ENCODE measurements at places on chromosomes 1 and 21. TPM values are rescaled to one million over a fixed set of nuclear protein-coding genes. Genes with fewer than 3 reads are reported as not detected.

DNA sequence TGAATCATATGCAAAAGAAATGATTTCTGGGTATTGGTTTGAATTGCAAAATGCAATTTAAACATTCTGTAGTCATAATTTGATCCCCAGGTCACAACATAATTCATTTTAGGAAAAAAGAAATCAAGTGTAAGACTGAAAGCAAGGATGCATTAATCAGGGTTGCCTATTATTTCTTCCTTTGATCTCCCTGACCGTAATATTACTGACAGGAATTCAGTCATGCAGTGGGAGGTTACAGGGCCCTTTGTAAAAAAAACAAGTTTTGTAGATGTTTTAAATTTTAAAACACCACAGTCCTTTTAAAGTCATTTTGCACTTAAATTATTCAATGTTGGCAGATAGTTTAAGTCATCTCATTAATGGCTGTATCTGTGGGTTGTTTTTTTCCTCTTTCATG, 263.0 kb upstream of the NCAM2 start:
- no peak for DNase-seq

UTS2 gene
- not detected for total RNA-seq

DNA sequence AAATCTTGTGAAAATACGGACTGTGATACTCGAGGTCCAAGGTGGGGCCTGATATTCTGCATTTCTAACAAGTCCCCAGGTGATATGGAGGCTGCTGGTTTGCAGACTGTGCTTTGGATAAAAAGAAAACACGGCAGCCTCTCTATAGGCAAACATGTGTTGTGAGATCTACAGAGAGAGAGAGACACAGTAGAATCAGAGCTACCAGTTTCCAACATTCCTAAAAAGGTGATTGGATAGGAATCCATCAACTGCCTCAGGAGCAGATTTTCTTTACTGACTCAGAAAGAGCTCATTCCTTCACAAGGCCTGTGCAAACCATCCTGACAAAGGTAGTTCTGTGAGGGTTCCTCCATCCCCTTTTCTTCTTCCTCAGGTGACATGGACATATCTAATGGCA, 651.6 kb upstream of the CAMK1G start:
- DNase-seq: no peak

GRCh38 chr1:114081437-114082303, 72.0 kb downstream of the SYT6 start:
- DNase-seq: peak; percentile 26

RNU1-2 gene
- total RNA-seq: 5,988 TPM

DNA sequence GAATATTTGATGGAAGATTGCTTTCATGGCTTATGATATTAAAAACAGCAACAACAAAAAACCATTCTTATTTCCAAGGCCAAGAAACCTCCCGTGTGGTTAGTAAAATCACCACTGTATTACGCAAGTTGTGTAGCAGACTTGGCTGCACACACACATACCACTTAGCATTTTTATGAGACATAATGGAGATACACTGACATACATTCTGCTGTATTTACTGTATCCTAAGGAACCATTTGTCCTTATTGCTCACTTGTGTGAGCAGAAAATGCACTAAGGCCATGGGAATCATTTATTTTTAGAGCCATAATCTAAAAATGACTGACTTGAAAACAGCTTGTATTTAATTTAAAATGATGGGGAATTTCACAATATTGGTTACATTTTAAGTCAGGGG, 584 bp upstream of the C1orf141 start:
- DNase-seq: no peak

DNA sequence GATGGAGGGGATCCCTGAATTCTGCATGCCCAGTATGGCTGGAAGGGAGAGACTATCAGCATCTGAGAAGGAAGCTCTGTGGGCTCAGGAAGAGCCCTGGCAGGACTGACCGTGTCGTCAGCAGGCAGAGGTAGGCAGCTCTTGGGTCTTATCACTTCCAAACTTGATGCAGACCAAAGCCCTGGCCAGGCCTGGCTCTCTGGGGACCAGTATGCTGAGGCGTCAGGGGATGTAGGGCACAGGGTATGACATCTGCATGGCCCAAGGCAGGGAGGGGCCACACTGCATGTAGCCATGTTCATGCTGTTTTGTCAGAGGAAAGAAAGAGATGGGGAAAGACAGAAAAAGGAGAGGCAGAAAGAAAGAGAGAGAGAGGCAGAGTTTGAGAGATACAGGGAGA, 6.3 kb downstream of the FGR start:
- no peak for DNase-seq

RGS1 gene
- 3.5 TPM for total RNA-seq

DNA sequence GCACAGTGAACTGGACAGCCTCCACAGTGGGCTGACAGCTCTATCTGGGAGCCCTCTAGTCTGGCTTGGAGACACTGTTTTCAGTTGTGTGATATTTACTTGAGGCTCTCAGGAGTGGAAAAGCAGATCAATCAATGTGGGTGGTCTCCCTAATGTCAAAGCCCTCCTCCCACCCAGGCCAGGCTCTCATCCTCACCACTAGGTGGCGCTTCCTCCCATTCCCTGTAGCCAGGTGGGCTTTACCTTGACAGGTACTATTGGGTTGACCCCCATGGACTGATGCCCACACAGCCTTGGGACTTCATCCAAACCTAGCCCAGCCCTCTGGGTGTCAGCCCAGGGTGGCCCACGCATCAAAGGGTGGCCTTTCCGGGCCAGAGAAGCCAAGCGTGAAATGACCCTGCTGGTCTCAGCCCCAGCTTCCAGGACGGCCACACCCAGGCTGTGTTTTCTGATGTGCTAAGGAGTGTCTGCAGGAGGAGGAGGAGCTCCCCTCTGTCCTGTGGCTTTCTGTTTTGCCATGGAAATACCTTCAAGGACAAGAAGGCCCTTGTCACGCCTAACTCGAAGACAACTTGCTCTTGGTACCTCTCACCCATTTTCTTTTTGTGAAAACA, 54.0 kb downstream of the CLIC6 start:
- no peak for DNase-seq

DNA sequence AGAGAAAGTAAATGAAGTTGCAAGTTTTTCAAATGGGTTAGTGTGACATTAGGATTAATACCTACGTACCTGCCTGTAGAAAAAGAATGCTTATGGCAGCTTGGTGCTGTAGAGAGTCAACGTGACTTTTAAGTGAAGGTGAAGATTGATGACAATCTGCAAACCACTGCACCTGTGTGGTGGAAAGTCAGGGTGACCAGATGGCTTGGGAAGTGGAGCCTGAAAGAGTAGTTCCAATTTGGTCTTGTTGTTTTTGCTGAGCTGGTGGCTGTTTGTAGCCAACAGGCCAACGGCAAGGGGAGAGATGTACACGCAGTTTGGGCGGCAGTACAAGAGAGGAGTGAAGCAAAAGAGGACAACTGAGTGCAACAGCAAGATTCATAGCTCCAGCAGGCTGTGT, 78.1 kb upstream of the JAK1 start:
- no peak for DNase-seq

DNA sequence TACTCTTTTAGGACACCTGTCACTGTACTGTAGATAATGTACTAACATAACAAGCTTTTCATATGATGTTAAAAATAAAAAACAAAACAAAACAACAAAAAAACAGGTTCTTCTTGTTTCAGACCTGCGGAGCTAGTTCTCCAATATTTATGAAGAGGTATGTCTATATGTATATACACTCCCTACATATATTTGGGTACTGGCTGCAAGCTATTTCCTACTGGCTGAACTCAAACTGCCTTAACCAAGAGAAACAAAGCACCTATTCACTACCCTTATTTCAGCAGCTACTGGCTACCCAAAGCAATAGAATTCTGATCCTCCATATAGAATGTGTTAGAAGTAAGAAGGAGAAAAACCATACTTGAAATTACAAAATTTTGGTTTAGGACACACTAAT, 73.5 kb downstream of the ABL2 start:
- no peak for DNase-seq

DNA sequence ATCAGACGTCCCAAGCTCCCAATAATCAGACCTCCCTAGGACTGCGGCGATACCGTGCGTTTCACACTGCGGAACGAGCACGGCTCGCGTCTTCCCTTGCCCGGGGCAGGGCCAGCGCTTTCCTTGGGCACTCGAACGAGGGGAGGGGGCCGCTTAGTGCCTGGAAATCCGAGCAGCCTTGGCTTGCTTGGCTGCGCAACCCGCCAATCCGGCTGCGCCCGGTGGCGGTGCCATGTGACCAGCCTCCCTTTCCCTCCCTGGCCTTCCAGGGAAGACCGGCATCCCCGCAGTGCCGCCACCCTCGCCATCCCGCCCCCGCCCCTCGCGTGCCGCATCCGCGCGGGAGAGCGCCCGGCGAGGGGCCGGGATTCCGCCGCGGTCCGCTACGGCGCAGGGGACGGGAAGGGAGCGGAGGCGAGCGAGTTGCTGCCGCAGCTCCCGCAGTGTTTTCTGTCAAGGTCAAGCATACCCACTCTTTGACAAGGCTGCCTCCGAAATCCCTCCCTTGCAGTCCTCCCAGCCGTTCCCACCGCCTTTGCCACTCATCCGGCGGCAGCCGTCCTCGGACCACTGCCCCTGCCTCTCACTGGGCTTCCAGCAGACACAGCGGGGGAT, 8.3 kb upstream of the RNF19B start:
- DNase-seq: peak; percentile 58

GRCh38 chr1:192545896-192546521, 29.6 kb upstream of the RGS1 start:
- no peak for DNase-seq

DNA sequence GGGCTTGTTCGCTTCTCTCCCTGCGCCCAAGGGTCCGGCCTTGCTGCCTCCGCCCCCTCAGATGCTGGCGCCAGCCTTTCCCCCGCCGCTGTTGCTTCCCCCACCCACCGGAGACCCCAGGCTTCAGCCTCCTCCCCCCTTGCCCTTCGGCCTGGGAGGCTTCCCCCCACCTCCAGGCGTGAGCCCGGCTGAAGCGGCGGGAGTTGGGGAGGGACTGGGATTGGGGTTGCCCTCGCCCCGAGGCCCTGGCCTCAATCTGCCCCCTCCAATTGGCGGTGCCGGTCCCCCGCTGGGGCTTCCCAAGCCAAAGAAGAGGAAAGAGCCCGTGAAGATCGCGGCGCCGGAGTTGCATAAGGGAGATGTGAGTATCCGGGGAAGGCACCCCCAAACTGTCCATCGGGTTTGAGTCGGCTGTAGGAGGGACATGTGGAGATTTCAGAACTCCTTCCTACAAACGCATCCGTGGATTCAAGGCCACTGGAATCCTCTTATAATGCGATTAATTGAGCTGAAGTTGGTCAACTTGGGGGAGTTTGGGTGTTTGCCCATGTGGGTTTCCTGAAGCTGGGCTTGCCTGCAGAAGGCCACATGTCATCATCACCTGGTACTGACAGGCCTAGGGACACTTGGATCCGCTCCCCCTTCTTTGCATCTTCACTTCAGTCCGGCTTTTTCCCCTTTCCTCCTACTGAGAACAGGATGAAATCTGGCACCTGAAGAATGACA, 707 bp downstream of the PRCC start:
- peak; percentile 50 for DNase-seq

TDRD5 gene
- 0.12 TPM for total RNA-seq

SLX9 gene
- 26.1 TPM for total RNA-seq

DNA sequence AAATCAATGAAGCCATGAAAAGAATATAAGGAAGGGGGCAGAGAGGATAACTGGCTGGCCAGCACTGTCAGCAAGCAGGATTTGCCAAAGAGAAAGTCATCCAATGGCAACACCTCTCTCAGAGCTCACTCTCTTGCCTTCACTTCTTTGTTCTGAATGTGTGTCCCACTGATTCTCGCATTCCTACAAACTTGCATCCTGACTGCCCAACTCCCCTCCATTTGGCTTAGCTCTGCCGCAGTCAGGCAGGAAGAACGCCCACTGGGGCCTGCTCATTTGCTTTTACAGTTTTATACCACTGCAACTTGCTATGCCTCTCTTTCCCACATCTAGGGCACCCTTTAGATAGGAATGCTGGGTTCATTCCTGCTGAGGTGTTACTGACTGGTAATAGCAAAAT, 364.2 kb upstream of the ST6GALNAC5 start:
- DNase-seq: no peak

DNA sequence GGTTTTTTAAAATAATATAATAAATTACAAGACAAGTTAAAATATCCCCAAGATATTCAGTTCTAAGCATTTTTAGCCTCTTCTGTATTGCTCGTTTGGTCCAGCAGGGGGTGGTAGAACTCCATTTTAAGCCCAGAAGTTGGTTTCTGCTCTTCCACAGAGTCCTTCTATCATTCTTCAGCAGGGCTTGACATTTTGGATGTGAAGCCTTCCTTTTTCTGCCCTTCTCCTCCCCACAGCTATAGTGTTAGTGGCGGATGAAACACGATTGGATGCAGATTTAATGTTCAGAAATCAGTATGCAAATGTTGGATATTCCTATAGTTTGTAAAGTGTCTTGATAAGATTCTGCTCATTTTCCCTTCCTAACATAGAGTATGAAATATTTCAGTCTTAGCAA, 1.4 kb downstream of the NCAM2 start:
- DNase-seq: no peak

GRCh38 chr21:44836666-44837471, 19.0 kb upstream of the SUMO3 start:
- no peak for DNase-seq

PLA2G2F gene
- total RNA-seq: not detected

DNA sequence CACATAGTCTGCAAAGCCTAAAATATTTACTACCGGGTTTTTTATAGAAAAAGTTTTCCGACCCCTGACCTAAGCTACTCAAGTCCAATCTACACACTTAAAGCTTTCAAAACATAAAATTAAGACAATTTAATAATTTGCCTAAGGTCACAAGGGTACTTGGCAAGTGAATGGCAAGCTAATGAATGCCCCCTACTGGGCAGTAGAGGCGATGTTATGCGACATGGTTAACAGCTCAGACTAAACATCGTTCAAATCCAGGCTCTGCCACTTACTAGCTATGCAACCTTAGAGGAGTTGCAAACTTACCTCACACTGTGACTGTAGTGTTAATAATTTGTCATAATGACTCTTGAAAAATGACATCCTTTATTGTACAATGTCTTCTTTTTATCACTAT, 317.2 kb upstream of the NFIA start:
- no peak for DNase-seq

DNA sequence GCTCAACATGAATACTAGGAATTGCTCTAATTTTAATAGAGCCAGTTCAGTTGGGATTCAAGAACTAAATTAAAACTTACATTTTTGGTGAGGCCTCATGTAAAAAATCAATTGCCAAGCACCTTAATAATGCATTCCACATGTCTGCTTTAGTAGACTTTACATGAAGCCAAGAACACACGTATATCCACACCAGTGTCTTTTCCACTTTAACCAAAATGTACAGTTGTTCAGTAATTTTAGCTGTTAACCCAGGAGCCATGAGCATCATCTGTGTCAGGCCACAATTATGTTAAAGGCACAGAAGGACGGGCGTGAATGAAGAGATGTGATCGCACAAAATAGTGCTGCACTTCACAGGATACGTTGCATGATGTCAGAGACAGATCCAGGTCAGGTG, 136.7 kb downstream of the TLR5 start:
- DNase-seq: no peak
